Esophagus muscularis mucosa (tissue), 4 donors: ENCODE measurements at places on chromosomes 12 and 14. TPM values are rescaled to one million over a fixed set of nuclear protein-coding genes. Genes with fewer than 3 reads are reported as not detected.

GLIPR1L2 gene
- total RNA-seq: 0.83 TPM

DNA sequence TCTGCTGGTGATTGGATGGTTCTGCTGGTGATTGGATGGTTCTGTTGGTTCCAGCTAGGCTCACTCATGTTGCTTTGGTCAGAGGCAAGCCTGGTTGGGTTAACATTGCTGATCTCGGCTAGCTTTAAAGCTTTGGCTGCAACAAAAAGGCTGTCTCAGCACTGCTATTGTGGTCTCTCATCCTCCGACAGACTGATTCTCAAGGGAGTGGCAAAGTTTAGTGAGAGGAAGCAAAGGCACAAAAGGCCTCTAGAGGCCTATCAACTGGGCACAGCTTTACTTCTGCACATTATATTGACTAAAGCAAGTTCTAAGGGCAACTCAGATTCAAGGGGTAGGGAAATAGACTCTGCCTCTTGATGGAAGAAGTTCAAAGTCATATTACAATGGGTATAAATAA, 84.7 kb upstream of the LGR5 start:
- no peaks in the 10 kb centered on the region for H3K4me1 ChIP-seq
- H3K4me3 ChIP-seq: no peak overlapping the region
- H3K27ac ChIP-seq: no peak overlapping the region
- no peak for DNase-seq
- H3K27me3 ChIP-seq: no peaks in the 10 kb centered on the region

- DNase-seq: no peak
- no peaks in the 10 kb centered on the region for H3K36me3 ChIP-seq
- H3K4me3 ChIP-seq: no peak overlapping the region
- H3K27me3 ChIP-seq: no peaks in the 10 kb centered on the region
- H3K4me1 ChIP-seq: no peaks in the 10 kb centered on the region
Observed at GRCh38 chr12:54526812-54527630, 22.4 kb upstream of the PDE1B start.

DNA sequence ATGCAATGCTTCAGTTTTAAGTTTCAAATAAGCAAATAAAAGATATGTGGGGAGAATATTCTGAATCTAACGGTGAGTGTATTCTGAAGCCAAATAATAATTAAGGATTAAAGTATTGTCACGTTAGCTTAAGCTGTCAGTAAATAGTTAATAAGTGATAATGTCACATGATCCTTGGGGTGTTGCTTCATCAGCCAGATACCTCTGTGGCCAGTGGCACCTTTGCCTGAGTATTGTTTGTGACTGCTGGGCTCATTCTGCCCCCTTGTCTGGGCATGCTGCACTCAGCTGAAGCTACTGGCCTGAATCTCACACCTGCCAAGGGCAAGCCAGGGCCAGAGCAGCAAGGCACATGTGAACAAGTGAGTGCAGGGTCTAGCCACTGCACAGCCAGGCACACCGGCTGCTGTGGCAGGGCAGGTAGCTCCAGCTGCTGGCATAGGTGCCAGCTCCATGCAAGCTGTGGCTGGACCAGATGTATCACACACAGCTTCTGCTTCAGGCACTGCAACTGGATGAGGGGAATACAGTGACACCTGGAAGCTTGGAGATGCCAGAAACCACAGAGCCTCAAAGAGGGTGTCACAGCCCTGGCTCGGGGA, 739.7 kb downstream of the SLC6A15 start:
- no peaks in the 10 kb centered on the region for H3K27me3 ChIP-seq
- H3K4me3 ChIP-seq: no peak overlapping the region
- DNase-seq: no peak
- no peaks in the 10 kb centered on the region for H3K36me3 ChIP-seq

DNA sequence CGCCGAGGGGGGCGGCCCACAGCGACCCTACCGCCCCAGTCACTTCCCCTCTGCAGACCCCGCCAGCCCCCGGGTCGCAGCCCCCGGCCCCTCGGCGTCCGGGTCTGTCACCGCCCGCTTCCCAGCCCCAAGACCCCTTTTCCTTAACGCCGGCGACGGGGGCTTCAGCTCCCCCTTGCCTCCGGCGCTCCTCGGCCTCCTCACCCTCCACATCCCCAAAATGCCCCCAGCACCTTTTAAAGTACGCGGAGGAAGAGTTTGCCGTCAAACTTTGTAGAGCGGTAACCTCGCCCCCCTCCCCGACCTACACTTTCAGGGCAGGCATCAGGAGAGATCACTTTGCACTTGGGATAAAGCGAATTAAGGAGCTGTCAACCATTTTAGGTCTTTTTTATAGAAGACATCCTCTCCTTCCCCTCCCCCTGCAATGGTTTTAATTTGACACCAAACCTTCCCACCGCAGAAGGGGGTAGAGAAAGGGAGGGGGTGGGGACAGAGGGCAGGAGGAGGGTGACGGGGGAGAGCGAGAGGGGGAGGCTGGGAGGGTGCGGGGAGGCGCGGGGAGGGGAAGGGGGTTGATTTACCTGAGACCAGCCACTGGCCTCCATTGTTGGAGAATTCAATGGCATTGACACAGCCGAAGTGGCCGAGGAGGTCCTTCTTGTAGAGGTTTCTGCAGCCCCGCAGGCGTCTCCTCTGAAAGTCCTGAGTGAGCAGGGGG, 578 bp downstream of the DCAF5 start:
- H3K36me3 ChIP-seq: peaks cover 8% of the 10 kb centered on the region
- peaks cover 16% of the 10 kb centered on the region for H3K4me1 ChIP-seq
- peak overlapping the region; percentile 98 for H3K27ac ChIP-seq
- H3K4me3 ChIP-seq: peak overlapping the region; percentile 89
- no peak for DNase-seq

DNA sequence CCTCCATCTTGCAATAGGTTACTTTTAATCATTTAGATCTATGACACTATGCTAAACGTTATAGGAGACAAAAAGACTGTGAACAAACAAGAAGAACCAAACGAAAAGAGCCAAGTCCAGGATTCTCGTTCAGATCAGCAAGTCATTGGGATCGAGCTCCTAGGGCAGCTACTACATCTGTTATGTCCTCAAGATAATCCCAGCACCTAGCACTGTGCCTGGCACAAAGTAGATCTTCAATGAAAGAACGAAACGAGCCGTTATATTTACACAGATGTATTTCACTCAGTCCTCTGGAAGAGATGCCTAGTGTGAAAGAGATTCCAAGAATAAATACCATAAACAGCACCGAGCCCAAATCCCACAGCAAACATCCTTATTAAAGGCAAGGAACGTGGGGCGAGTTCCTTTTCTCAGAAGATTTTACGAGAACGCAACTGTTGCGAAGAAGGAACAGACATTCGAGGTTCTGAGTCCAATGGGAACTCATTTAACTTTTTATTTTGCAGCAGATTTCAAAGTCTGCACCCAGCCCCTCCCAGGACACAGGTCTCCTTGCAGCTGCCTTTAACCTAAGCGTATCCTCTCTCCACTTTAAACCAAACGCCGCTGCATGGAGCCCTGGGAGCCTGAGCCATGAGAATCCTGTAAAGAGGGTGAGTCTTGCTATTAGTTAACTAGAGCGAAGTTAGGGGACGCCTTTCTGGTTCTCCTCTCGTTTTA, 544 bp upstream of the TDP1 start:
- peaks cover 3% of the 10 kb centered on the region for H3K36me3 ChIP-seq
- peak overlapping the region; percentile 72 for H3K4me3 ChIP-seq
- H3K27me3 ChIP-seq: no peaks in the 10 kb centered on the region
- H3K4me1 ChIP-seq: peaks cover 23% of the 10 kb centered on the region
- no peak for DNase-seq

DNA sequence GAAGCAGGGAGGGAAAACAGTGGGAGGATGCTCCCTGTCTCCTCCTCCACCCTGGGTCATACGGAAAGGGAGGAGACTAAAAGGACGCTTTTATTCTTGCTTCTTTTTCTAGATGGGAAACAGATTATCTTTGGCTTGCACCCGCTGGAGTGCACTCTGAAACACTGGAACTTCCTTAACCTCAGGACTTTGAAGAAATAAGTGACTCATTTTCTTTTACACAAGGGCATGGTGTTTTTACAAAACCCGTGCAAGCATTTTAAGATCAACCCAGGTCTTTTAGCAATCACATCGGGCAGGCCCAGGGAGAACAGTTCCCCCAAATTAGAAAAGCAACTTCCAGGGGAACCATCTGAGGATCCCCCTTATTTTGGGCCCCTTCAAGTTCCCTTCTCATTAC, 80.9 kb upstream of the TSPAN11 start:
- no peaks in the 10 kb centered on the region for H3K36me3 ChIP-seq
- H3K4me3 ChIP-seq: no peak overlapping the region
- H3K27ac ChIP-seq: no peak overlapping the region
- H3K27me3 ChIP-seq: no peaks in the 10 kb centered on the region
